LoVo (cell line): ENCODE measurements at places on chromosomes 5 and 9.

DNA sequence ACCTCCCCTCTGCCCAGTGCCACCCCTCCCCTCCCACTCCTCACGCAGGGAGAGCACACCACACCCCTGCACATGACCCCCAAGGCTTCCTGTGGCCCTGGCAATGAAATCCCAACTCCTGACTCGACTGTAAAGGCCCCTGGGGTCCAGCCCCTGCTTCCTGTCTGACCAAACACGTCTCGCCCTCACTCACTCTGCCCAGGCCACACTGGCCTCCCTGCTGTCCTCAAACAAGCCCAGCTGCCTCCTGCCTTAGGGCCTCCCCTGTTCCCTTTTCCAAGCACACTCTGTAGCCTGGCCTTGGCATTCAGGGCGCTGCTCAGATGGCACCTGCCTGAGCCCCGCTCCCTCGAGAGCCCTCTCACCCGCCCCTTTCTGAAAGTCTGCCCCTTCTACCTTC is 42.4 kb downstream of the HK3 start:
- DNase-seq: no peak

GRCh38 chr5:31382051-31382878 is 149.6 kb downstream of the DROSHA start:
- no peak for DNase-seq

DNA sequence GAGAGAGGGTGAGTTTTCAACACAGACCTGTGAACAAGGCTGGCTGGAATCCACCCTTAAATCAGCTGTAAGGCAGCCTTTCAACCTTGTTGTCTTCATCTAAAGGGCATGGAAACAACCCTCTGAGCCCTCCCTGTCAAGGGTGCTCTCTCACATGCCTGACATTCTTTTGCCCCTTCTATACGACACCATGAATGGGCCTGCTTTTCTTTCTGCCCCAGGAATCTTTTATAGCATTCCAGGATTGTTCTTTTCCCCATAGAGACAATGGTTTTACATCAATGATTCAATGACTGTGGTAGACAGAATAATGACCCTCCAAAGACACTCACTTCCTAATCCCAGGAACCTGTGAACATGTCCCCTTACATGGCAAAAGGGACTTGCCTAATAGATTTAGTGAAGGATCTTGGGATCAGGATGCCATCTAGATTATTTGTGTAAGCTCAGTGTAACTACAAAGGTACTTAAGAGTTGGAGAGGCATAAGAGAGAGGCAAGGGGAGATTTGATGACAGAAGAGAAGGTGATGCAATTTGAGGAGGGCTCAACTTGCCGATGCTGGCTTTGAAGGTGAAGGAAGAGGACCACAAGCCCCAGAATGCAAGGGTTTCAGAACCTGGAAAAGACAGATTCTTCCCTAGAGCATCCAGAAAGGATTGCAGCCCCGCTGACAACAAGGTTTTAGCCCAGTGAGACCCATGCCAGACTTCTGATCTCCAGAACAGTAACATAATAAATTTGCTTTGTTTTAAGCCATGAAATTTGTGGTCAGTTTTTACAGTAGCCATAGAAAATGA is 29.2 kb upstream of the HMHB1 start:
- DNase-seq: no peak

GRCh38 chr5:43290726-43291125 is 22.5 kb downstream of the HMGCS1 start:
- no peak for DNase-seq

DNA sequence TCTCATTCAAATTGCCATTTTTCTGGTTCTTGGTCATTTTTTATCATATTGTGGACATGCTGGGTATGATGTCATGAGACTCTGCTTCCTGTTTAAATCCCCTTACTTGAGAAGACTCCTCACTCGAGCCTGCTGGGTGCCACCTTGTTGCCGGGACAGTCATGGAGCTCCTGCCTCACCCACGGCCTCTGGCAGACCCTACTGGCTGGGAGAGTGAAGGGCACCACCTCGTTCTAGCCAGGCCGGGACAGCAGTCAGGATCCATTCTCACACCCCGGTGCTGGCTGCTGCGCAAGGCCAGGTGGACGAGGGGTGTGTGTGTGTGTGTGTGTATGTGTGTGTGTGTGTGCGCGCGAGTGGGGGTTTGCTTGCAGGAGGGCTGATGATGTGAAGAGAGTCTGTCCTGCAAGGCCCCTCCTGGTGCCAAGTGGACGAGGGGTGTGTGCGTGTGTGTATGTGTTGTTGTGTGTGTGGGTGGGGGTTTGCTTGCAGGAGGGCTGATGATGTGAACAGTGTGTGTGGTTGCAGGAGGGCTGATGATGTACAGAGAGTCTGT is 4.4 kb downstream of the CEP72 start:
- no peak for DNase-seq

GRCh38 chr5:30100929-30101328 is 1092.6 kb upstream of the CDH6 start:
- DNase-seq: no peak

GRCh38 chr9:128394379-128395168 is 23.4 kb downstream of the URM1 start:
- no peak for DNase-seq

DNA sequence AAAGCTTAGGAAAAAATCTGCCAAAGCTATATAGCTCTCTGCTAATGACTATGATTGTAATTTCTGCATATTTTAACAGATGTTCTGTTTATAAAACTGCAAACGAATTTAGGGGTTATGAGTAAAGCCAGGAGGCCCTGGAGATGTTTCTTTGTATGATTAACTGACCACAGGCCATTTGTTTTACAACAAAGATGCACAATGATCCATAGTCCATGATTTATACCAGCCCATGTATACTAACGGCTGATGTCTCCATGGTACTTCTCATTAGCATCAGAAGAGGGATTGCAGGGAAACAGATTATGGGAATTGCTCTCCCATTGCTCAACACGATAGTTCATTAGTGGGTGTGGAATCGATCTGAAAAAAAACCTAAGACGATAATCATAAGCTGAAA is 78.9 kb downstream of the PPP2R2B start:
- no peak for DNase-seq

- DNase-seq: no peak
Measured at GRCh38 chr5:153752890-153753289, 262.4 kb downstream of the GRIA1 start.

DNA sequence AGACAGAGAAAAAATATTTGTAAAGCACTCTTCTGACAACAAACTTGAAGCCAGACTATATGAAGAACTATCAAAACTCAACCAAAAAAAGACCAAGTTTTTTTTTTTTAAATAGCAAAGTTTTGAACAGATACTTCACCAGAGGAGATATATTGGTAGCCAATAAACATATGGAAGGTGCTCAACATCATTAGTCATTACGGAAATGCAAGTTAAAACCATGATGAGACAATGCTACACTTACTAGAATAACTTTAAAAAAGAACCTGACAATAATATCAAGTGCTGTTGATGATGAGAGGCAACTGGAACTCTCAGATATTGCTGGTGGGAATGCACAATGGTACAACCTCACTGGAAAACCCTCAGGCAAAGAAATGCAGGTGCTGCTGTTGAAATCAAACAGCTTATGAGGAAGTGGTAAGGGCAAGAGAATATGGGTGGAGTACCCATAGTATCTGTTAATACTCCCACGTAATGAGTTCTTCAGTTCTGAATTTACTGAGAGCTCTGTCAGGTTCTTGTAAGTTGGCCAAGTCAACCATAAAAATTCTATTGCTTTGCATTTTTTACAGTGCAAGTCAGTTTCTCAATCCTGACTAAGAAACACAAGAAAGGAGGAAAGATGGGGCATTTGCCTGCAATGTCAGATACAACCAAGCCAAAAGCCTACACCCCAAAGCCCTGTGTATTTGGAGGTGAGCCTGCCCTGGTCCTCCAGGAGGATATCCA is 87.3 kb upstream of the GNAQ start:
- DNase-seq: peak; percentile 27

- no peak for DNase-seq
Measured at GRCh38 chr5:119417891-119418605, 34.2 kb upstream of the HSD17B4 start.

GRCh38 chr5:107764976-107765804 is 94.5 kb upstream of the EFNA5 start:
- DNase-seq: no peak

DNA sequence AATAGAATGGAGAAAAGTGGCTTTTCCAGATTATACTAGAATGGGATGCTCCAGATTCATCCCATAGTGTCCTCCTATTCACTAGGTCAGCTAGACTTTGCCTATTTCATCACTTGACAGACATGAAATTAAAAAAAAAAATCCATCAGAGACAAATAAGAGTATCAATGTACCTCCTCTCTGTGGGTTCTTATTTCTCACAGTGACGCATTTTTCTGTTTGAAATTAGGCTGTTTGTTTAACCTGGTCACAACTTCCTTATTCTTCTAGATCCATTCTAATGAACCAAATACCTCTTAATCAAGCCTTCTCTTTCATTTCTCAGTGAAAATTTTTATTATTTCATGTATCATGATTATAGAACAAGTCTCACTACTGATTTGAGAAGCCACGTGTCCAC is 305.4 kb downstream of the SEMA5A start:
- DNase-seq: no peak

GRCh38 chr9:77455312-77455927 is 192.7 kb downstream of the GNA14 start:
- DNase-seq: peak; percentile 41

GRCh38 chr9:444528-444927 is 229.9 kb downstream of the DOCK8 start:
- no peak for DNase-seq

DNA sequence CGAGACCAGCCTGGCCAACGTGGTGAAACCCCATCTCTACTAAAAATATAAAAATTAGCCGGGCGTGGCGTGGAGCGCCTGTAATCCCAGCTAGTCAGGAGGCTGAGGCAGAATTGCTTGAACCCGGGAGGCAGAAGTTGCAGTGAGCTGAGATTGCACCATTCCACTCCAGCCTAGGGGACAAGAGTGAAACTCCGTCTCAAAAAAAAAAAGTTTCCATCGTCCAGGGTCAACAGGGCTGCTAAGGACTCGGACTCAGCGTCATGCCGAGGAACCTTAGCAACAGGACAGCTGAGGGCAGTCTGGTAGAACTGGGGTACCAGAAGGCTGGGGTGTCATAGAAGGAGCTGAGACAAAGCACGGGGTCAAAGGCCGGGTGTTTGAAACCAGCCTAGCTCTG is 21.7 kb downstream of the FAM78A start:
- DNase-seq: no peak

- no peak for DNase-seq
Measured at GRCh38 chr9:70385426-70385825, 29.0 kb downstream of the KLF9 start.

DNA sequence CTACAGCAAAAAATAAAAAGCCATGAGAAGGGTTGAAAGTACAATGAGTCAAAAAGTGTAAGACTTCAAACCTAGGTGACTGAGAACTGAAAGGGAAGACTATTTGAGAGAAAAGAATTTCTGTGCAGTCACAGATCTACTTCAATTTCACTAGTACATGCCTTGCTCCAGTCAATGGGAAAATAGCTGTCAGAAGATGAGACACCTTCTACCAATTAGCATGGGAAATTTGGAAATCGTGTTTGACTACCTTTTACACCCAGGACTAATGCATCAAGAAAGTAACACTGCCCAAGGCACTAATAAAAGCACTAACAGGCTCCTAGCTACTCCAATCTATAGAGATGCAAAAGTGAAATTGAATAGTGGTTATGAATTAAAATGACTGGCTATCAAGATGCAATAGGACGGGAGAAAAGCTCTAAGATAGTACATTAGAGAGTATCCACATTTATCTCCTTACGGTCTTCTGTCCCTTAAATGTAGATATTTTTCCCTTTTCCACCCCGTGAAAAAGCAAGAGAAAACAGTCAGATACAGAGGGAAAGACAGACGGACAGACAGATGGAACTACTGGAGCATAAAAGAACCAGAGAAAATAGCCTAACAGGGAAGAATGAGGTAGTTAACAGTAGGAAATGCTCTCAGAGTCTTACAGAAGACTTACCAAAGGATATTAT is 15.2 kb downstream of the ERP44 start:
- DNase-seq: no peak

DNA sequence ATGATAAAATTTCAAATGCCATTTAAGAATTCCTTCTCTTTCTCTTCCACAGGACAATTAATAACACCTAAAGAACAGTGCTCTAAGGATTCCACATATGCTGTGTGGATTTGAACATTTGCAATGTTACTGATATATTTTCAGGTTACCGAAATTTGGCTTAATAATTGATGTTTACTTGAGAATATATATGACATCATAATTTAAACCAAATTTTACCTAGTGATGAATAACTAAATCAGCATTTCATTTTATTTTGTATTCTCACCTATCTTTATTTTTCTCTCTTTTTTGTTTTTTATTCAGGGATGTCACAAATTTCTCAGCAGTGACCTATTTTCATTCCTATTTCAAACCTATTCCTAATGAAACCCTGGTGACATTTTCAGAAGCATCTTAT is 429.6 kb downstream of the SLCO4C1 start:
- DNase-seq: no peak

- no peak for DNase-seq
Measured at GRCh38 chr5:158389786-158390185, 530.8 kb upstream of the CLINT1 start.

DNA sequence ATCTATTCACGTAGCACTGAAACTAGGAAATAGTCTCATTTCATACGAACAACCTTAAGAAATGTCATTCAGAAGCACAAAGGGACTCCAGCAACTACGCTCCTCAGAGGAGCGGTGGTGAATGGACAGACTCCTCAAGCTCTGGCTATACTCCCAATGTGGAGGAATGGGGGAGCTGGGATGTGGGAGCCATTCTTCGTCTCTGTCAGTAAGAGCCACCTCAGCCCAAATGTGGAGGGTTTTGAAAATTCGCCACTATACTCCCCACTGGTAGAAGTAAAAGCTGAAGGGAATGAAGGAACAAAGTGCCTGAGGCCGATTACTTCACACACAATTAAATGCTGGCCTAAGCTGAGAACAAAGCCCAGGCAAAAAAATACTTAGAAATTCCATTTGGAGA is 96.3 kb downstream of the ADAMTS12 start:
- DNase-seq: no peak

- no peak for DNase-seq
Measured at GRCh38 chr5:6936031-6936430, 222.8 kb downstream of the TENT4A start.

GRCh38 chr5:10111571-10111970 is 138.1 kb downstream of the ATPSCKMT start:
- DNase-seq: peak; percentile 8

GRCh38 chr5:134420343-134420742 is 8.7 kb upstream of the CDKN2AIPNL start:
- DNase-seq: peak; percentile 34

DNA sequence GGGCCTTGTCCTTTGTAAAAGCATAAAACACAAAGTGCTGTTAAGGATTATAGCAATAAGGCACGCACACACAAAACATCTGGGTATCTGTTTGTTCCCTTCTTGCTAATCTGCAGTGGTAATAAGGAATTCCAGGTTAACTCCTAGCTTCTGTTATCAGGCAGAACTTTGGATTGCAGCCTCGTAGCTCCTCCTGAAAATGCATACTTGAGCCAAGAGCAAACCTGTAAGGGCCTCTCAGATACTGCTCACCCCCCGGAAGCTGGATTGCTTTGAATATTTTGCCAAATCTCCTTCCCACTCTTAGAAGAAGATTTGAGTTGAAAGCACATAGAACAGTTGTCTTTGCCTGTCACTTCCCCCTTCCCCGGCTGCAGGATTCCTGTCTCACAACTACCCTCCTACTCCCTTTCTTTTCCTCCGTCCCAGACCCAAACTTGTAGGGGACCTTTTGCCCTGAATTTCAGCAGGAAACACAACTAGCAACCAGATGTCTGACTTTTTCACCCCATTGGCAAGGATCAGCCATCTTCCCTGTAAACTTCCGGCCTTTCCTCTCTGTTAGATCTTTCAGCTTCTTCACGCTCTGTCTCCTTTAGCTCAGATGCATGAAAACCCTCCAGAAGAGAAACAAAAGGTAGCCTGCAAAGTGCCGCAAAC is 28.2 kb upstream of the SMAD5 start:
- no peak for DNase-seq
